ENCODE measurements at places on chromosomes 5 and 9.

DNA sequence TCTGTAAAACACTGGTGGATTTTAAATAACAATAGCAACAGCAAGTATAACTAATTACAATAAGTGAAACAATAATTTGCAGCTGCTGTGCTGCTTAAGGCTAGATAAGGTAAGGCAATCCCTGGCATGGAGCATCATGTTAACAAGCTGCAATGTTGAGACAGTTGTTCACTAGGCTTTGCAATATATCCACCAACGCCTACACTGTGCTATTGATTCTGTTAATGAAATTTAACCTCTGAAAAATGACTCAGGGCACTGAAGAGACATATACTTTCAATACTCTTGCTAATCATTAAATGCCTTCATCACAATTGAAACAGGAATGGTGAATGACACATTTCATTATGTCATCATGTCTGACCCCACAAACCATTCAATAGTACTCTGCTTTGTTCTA lies 255.0 kb downstream of the EFNA5 start:
- H3K4me3 ChIP-seq, result no peak overlapping the region
- H3K36me3 ChIP-seq, result no peaks in the 10 kb centered on the region
- DNase-seq, result no peak
- no peaks in the 10 kb centered on the region for H3K27me3 ChIP-seq
- H3K27ac ChIP-seq, result no peak overlapping the region

- H3K27ac ChIP-seq, result no peak overlapping the region
- peaks cover 30% of the 10 kb centered on the region for H3K27me3 ChIP-seq
- no peak for DNase-seq
Measured at GRCh38 chr5:6261256-6261655, 117.1 kb downstream of the MED10 start.

DNA sequence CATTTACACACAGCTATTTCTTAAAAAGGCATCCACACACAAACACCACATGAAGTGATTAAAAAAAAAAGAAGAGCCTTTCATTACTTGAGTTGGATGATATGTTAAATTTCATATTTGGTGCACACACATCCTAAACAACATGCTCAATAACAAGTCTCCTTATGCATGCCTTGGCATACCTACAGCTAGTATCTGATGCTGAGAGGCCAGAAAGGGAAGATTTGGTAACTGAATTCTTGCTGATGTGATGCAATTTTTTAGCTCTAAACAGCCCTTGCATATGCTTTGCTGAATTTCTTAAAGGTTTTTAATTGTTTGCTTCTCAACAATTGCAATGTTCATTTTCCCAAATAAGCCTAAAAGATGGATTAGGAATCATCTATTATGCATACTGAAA lies 338.8 kb downstream of the ARL15 start:
- no peaks in the 10 kb centered on the region for H3K27me3 ChIP-seq
- H3K4me1 ChIP-seq, result no peaks in the 10 kb centered on the region
- H3K4me3 ChIP-seq, result no peak overlapping the region
- H3K27ac ChIP-seq, result no peak overlapping the region

DNA sequence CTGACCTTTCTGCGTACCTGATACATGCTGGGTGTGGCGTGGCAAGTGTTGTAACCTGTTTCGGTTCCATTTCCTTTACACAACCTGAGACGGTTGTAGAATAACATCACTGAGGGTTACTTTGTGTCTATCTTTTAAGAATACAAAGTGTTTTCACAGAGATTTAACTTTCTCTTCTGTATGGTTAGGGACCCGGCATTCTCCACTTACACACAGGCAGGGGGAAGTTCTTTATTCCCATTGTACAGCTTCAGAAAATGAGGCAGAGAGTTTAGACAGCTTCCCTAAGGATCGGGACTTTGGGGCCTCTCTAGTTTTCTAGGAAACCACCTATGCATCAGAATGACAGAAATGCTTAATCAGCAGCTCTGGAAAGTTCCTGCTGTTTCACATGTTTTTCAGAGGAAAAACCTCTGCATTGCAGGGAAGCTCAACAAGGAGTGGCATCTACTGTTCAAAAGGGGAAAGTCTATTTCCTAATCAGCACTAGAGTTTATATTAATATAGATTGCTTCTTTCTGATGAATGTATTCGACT lies 41.3 kb downstream of the CAST start:
- H3K36me3 ChIP-seq, result no peaks in the 10 kb centered on the region
- H3K27me3 ChIP-seq, result peaks cover 29% of the 10 kb centered on the region
- peaks cover 25% of the 10 kb centered on the region for H3K4me1 ChIP-seq
- peak overlapping the region; percentile 94 for H3K4me3 ChIP-seq

DNA sequence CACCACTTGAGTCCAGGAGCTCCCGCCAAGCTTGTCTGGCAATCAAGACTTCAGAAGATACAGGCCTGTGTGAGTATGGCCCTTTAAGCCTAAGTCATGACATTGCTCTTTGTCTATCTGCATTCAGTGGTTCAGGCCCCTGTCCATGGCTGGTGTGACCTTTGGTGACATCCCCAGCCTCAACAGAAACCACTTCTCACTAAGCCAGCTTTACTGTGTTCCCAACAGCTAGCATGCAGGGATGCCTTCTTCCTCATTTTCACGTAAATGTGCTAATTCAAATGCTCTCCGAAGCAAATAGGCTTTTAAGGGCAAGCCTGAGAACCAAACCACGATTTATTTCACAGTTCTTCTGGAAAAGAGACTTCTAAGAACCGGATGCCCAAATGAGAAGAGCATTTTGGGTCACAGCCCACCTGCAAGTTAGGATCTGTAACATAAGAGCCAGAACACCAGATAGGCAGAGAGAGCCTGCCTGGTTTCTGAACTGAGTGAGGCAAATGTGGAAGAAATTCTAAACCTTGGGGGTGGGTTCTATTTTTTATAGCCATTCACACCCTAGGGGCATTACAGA lies 14.9 kb downstream of the CD180 start:
- H3K27ac ChIP-seq, result peak overlapping the region; percentile 98
- H3K36me3 ChIP-seq, result peaks cover 13% of the 10 kb centered on the region
- peaks cover 65% of the 10 kb centered on the region for H3K4me1 ChIP-seq
- H3K4me3 ChIP-seq, result peak overlapping the region; percentile 33
- H3K27me3 ChIP-seq, result no peaks in the 10 kb centered on the region

DNA sequence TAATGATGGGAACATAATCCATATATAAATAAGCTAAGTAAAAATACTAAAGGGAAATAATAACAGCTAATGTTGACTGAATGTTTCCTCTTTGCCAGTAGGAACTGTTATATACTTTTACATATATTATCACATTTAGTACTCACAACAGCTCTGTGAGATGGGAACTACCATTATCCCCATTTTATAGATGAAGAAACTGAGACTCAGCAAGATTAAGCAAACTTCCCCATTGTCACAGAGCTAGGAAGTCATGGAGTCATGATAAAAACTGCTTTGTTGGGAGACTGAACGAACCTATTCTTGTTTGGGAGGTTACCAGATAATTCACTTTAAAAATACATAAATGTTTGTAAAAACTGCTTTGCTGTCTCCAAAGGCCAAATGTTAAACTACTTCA lies 23.4 kb downstream of the WNT8A start:
- H3K27ac ChIP-seq, result no peak overlapping the region
- H3K36me3 ChIP-seq, result no peaks in the 10 kb centered on the region

GRCh38 chr5:79713727-79714126 lies 24.1 kb downstream of the CMYA5 start:
- H3K4me1 ChIP-seq, result no peaks in the 10 kb centered on the region
- H3K27me3 ChIP-seq, result no peaks in the 10 kb centered on the region
- no peak for DNase-seq
- no peaks in the 10 kb centered on the region for H3K36me3 ChIP-seq
- H3K27ac ChIP-seq, result no peak overlapping the region
- no peak overlapping the region for H3K4me3 ChIP-seq

GRCh38 chr5:137350791-137351190 lies 148.3 kb downstream of the SPOCK1 start:
- no peak for DNase-seq
- H3K27me3 ChIP-seq, result peaks cover 13% of the 10 kb centered on the region
- no peaks in the 10 kb centered on the region for H3K36me3 ChIP-seq
- H3K27ac ChIP-seq, result no peak overlapping the region
- H3K4me1 ChIP-seq, result no peaks in the 10 kb centered on the region
- no peak overlapping the region for H3K4me3 ChIP-seq

DNA sequence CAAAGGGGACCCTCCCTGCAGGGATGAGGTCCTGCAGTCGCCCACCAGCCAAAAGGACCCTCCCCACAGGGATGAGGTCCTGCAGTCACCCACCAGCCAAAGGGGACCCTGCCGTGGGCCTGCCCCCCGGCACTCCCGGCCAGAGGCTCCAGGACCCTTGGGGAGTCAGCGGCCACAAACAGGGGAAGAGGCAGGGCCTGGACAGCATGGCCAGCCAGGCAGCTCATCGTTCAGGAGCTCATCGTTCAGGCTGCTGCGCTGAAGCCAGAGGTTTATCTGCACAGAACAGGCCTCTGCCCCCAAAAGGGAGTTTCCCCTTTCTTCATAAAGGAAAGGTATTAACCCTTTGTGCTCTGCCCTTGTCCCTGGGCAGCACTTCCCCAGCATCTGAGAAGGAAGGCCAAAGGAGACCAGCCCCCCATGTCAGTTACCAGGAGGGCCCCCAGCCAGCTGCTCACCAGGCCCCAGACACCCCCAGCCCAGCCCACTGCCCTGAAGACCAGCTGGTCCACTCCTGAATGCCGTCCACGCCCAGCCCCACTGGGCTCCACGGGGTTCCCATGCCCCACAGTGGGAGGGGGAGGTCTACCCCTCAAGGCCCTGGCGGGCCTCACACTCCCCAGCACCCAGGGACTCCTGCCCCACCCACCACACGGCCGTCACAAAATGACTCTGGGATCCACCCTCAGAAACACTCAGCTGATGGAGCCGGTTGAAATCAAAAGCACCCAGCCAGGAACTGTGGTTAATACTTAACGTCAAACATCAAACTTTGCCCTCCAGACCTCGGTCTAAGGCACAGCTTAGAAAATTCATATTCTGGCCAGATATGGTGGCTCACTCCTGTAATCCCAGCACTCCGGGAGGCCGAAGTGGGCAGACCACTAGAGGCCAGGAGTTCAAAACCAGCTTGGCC lies 6.3 kb downstream of the SLC12A7 start:
- no peaks in the 10 kb centered on the region for H3K27me3 ChIP-seq
- no peaks in the 10 kb centered on the region for H3K36me3 ChIP-seq
- no peak overlapping the region for H3K4me3 ChIP-seq
- no peak overlapping the region for H3K27ac ChIP-seq

DNA sequence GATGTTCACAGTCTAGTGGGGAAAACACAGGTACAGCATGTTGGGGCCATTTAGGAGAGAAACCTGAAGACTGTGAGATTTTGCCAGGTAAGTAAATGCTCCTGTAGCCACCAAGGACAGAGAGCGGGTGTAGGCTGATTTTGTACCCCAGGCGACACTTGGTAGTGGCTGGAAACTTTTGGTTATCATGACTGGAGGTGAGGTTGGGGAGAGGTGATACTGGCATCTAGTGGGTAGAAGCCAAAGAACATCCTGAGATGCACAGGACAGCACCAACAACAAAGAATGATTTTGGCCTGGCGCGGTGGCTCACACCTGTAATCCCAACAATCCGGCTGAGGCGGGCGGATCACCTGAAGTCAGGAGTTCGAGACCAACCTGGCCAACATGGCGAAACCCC lies 38.8 kb upstream of the PWWP2A start:
- no peak overlapping the region for H3K4me3 ChIP-seq
- peaks cover 12% of the 10 kb centered on the region for H3K4me1 ChIP-seq
- H3K27me3 ChIP-seq, result peaks cover 18% of the 10 kb centered on the region
- DNase-seq, result no peak

GRCh38 chr5:87582149-87582548 lies 169.4 kb upstream of the CCNH start:
- H3K4me1 ChIP-seq, result no peaks in the 10 kb centered on the region
- no peak for DNase-seq
- H3K27me3 ChIP-seq, result peaks cover 4% of the 10 kb centered on the region
- H3K27ac ChIP-seq, result no peak overlapping the region
- no peak overlapping the region for H3K4me3 ChIP-seq
- H3K36me3 ChIP-seq, result no peaks in the 10 kb centered on the region

- no peak for DNase-seq
- H3K27me3 ChIP-seq, result no peaks in the 10 kb centered on the region
- peaks cover 13% of the 10 kb centered on the region for H3K4me1 ChIP-seq
- peak overlapping the region; percentile 47 for H3K27ac ChIP-seq
- H3K36me3 ChIP-seq, result no peaks in the 10 kb centered on the region
- no peak overlapping the region for H3K4me3 ChIP-seq
Measured at GRCh38 chr5:108687595-108688200, 60.0 kb upstream of the FER start.

- peaks cover 48% of the 10 kb centered on the region for H3K4me1 ChIP-seq
- no peaks in the 10 kb centered on the region for H3K36me3 ChIP-seq
Measured at GRCh38 chr9:120326049-120326693, 253.8 kb downstream of the CDK5RAP2 start.

- DNase-seq, result no peak
- H3K36me3 ChIP-seq, result no peaks in the 10 kb centered on the region
- no peak overlapping the region for H3K27ac ChIP-seq
- peaks cover 20% of the 10 kb centered on the region for H3K4me1 ChIP-seq
- no peak overlapping the region for H3K4me3 ChIP-seq
Measured at GRCh38 chr5:142671801-142672200, 14.1 kb downstream of the FGF1 start.

DNA sequence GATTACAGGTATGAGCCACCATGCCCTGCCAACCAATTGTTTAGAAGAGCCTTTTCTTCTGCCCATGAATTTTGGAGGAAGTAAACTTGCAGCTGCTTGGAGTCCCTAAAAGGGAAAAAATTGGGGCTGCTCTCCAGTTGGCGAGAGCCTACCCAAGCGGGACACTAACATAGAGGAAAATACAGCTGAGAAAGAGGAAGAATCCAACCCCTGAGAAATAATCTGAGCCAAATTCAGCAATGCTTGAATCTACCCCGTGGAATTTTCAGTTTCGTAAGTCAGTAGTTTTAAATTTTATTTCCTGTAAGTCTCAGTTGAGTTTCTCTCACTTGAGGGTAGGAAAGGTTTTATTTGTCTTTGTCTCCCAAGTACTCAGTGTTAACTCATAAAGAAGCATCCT lies 30.4 kb upstream of the UBTD2 start:
- H3K27me3 ChIP-seq, result peaks cover 4% of the 10 kb centered on the region
- H3K4me1 ChIP-seq, result peaks cover 26% of the 10 kb centered on the region
- H3K27ac ChIP-seq, result no peak overlapping the region
- H3K36me3 ChIP-seq, result no peaks in the 10 kb centered on the region

DNA sequence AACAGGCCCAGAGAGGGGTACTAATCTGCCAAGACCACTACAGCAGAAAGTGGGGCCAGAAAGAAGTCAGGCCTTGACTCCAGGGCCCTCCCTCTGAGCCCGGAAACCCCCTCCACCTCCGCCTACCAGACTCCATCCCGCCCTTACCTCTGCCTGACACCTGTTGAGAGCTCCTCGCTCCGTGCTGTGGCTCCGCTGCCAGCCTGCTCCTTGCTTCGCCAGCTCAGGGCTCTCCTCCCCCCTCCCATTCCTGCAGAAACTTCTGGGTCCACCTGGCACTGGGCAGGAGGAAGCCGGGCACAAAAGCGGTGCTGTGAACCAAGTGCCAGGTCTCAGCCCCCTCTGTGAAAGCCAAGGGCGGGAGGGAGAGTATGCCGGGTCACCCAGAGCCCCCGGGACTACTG lies 6.4 kb upstream of the ST6GALNAC6 start:
- no peaks in the 10 kb centered on the region for H3K27me3 ChIP-seq
- DNase-seq, result no peak
- H3K27ac ChIP-seq, result no peak overlapping the region
- H3K4me3 ChIP-seq, result no peak overlapping the region
- H3K4me1 ChIP-seq, result peaks cover 66% of the 10 kb centered on the region

GRCh38 chr5:56739990-56740389 lies 75.4 kb upstream of the MAP3K1 start:
- H3K27ac ChIP-seq, result no peak overlapping the region
- H3K4me1 ChIP-seq, result peaks cover 21% of the 10 kb centered on the region
- no peaks in the 10 kb centered on the region for H3K27me3 ChIP-seq
- no peaks in the 10 kb centered on the region for H3K36me3 ChIP-seq
- DNase-seq, result no peak

- no peaks in the 10 kb centered on the region for H3K4me1 ChIP-seq
- H3K4me3 ChIP-seq, result no peak overlapping the region
Measured at GRCh38 chr5:81420039-81420667, 26.2 kb upstream of the ACOT12 start.

Data from nephron progenitor cell (in vitro differentiated cells).